Activated naive CD4-positive, alpha-beta T cell treated with anti-CD3 and anti-CD28 coated beads, Interleukin-2, amount 50 U/mL, for 72 hours (primary cell): ENCODE measurements at places on chromosomes 2 and 18. TPM values are rescaled to one million over a fixed set of nuclear protein-coding genes. Genes with fewer than 3 reads are reported as not detected.

ELOA2 gene
- total RNA-seq = not detected

TWIST2 gene
- not detected for total RNA-seq

FIGN gene
- not detected for total RNA-seq

C1GALT1C1L gene
- not detected for total RNA-seq

DNAH7 gene
- not detected for total RNA-seq

CABYR gene
- total RNA-seq = 2.6 TPM

CCBE1 gene
- total RNA-seq = 0.08 TPM

GPAT2 gene
- 19.8 TPM for total RNA-seq

UGT1A4 gene
- total RNA-seq = not detected

ME2 gene
- 143 TPM for total RNA-seq

SERPINB10 gene
- total RNA-seq = not detected

PPM1B gene
- total RNA-seq = 57.5 TPM

WDCP gene
- 16.9 TPM for total RNA-seq

RRM2 gene
- total RNA-seq = 682 TPM

PLGLB2 gene
- not detected for total RNA-seq

CRACDL gene
- total RNA-seq = not detected

CD8A gene
- 0.31 TPM for total RNA-seq

DAW1 gene
- not detected for total RNA-seq

CYP27A1 gene
- 0.16 TPM for total RNA-seq

ASTL gene
- total RNA-seq = 3.4 TPM

STON1 gene
- 2.4 TPM for total RNA-seq

TNS1 gene
- total RNA-seq = 5.1 TPM

GAREM2 gene
- total RNA-seq = 10.4 TPM

SLC14A1 gene
- total RNA-seq = 0.54 TPM

ADD2 gene
- 18.3 TPM for total RNA-seq

EFHD1 gene
- total RNA-seq = 0.29 TPM

UBE2F gene
- total RNA-seq = 175 TPM

PARD3B gene
- total RNA-seq = 0.35 TPM

DSG4 gene
- not detected for total RNA-seq

SDC1 gene
- total RNA-seq = 0.41 TPM

MEP1B gene
- total RNA-seq = not detected

SPR gene
- total RNA-seq = 6.6 TPM

GAD1 gene
- 3.1 TPM for total RNA-seq

LRATD1 gene
- total RNA-seq = not detected

MRO gene
- total RNA-seq = not detected
